ENCODE measurements at places on chromosomes 4 and X.

GRCh38 chrX:112056886-112057285, 25.7 kb downstream of the TRPC5 start:
- no peak for DNase-seq

GRCh38 chr4:1082215-1083182, 30.9 kb downstream of the RNF212 start:
- DNase-seq = peak; percentile 80

DNA sequence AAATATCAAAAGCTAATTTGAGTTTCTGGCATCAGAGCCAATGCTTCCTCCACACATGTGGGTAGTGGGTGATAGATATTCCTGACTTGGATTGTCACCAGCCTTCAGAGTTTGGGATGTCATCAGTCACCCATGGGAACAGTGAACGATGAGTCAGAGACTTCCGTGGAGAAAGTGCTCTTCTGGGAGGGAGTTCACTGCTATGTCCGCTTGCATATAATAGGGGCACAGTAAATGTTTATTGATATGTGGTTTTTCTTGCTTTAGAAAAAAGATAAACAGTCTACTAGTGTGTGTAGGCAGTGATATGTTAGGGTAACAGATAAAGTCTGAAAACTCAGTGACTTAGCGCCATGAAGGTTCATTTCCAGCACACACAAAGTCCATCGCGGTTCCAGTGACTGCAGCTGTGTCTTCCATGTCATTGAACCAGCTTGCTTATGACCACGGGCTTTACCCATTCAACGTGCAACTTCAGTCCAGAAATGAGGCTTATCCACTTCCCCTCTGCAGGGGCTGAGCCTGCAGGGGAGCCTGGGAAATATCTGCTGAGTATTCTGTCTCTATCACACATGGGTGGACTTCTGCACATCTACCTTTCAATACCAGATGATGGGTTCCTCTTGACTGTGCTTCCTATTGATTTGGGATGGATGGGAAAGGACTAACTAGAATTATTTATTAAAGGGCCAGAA, 87.7 kb upstream of the WWC2 start:
- peak; percentile 25 for DNase-seq

GRCh38 chr4:109040441-109040840, 262.0 kb downstream of the COL25A1 start:
- DNase-seq = peak; percentile 28

GRCh38 chrX:150616863-150617198, 48.4 kb downstream of the MTM1 start:
- DNase-seq = no peak

- peak; percentile 31 for DNase-seq
Observed at GRCh38 chrX:123348468-123348867, 164.4 kb downstream of the GRIA3 start.

DNA sequence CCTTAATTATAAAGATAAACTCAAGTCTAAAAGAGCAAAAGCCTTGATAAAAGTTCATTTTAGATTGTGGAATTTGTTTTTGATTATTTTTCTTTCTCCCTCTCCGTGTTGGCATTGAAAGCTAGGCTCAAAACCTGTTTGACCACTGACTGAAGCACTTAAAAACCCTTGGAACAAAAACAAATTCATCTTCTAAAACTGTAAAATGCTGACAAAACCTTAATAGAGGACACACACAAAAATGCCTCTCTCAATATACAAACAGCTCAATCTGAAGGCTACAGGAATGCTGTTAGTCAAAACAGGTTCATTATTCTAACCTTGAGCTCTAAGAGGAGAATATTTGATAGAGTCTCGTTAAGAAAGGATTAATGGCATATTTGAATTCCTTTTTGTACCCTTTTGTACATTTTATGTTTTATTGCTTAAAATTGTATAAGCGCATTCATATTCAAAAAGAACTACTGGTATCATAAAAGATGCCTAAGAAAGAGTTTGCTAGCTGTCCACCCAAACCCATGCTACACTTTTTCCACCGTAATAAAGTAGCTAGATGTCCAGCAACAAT, 74.3 kb upstream of the NAP1L5 start:
- DNase-seq = no peak

- DNase-seq = no peak
Observed at GRCh38 chr4:92872604-92873003, 568.8 kb downstream of the GRID2 start.

DNA sequence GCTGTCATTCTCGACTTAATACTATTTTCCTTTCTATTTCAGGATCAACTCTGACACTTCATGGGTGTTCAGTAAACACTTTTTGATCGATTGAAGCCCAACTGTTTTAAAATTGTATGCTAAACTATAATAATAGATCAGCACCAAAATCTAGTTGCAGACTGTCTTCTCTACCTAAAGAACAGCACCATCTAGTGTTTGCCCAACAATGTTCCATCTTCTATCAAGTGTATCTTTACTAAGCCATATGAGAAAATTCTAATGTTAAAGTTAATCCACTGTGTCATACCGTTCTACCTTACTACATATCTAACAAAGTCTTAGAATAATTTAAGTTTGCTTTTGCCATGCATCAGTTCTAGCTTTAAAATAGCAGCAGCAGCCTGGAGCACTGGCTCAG, 113.0 kb upstream of the PRDX4 start:
- DNase-seq = peak; percentile 10

DNA sequence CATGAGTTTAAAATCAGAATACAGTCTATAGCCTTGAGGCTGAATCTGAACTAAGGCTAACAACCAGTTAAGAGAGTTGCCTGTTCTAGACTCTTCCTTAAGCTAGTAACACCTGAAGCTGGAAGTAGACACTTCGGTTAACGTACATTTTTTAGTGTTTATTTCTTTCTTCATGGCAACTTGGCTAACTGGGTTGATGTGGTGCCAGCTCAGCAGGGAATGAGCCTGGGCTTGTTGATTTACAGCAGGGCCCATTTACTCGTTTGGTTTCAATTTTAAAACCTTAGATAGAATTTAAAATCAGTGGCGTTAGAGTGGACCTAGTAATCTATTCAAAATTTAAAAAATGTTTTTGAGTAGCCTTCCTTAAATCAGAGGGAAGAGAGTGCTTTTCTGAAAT, 137.6 kb upstream of the ESX1 start:
- DNase-seq = no peak

DNA sequence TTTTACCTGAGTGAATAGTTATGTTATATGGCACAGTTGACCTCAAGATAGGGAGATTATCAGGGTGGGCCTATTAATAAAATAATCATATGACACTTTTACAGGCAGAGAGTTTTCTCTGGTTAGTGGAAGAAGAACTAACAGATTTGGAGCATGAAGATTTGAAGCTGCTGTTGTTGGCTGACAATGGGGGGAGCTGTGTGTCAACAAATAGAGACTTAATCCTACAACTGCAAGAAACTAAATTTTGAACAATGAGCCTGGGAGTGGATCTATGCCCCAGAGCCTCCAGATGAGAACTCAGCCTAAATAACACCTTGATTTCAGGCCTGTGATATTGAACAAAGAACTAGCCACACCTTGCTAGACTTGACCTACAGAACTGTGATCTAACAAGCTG, 7.2 kb upstream of the CCSER1 start:
- DNase-seq = no peak

- no peak for DNase-seq
Observed at GRCh38 chr4:88673886-88674285, 23.7 kb downstream of the NAP1L5 start.

GRCh38 chr4:2861631-2862436, 18.2 kb downstream of the ADD1 start:
- no peak for DNase-seq

GRCh38 chr4:6548201-6548881, 26.6 kb upstream of the MAN2B2 start:
- DNase-seq = peak; percentile 57

DNA sequence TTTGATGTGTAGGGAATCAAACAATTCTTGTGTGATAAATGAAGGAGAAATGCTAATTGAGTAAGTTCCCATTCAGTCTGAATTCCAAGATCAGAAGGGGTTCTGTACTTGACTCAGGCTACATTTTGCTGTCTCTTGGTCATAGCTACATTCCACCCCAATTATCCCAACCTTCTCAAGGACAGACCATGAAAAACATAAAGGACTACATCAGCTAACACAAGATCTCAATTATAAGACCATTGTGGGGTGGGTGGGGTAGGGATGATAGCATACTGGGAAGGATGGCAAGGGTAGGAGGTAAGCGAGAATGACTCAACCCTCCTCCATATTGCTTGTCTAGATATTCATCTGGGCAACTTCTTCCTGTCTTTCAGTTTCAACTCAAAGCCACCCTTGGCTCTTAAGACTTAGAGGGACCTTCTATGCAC, 87.4 kb upstream of the ETNPPL start:
- DNase-seq = peak; percentile 42

GRCh38 chr4:25184056-25184455, 23.8 kb upstream of the SEPSECS start:
- DNase-seq = peak; percentile 14

- DNase-seq = no peak
Observed at GRCh38 chrX:94361241-94361640, 687.2 kb downstream of the FAM133A start.

- DNase-seq = no peak
Observed at GRCh38 chr4:105106426-105106825, 40.2 kb upstream of the TET2 start.

DNA sequence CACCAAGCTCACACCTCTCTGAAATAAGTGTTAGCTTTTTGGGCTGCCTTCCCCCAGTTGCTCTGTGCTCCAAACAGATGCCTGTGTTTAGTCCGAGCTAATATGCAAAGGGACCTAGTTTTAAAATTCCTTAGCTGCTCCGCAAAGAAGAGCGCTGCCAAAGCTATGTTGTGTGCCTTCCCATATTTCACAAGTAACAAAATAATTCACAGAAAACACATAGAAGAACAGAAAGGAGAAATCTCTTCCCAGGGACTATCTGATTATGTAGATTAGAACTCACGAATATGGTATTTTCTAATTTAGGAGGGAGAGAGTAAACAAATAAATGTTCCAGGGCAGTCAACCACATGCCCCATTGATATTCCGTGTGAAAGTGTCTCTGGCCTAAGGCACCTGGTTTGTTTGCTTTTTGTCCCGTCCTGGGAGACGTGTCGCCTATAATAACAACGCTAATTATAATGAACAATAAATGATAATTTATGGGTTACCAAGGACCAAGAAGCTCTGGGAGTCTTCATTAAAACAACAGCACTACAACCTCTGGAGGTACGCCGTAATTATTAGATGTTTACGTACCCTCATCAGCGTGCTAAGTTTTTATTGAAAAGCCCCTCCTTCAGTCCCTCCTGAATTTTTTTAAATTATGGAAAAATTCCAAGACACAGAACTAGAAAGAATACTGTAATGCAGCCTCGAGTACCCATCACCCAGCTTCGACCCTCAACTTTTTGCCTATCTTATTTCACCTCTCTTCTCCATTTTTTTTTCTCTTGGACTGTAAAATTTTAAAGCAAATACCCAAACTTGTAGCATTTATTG, 1.2 kb upstream of the CCNG2 start:
- DNase-seq = no peak

- DNase-seq = peak; percentile 61
Observed at GRCh38 chrX:136251041-136251991, at the start of gene MAP7D3. Gene MAP7D3, minus strand, starts transcription at chrX:136251400. Its CDS starts 42 bp downstream, at chrX:136251358.

DNA sequence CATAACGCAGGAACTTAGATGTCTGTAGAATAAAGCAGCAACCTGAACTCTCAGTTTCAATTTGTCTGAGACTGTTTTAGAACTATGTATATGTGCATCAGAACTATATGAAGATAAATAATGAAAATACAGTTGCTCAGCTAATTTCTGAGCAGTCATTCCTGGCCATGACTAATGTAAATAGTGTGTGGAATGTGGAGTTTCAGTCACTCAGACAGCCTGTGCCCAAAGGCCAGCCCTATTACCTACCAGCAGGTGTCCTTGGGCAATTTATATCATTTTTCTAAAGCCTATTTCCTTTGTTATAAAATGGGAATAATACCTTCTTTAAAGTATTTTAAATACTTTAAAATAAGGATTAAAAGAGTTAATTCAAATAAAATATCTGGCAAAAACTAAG, 56.0 kb upstream of the RELL1 start:
- peak; percentile 38 for DNase-seq

DNA sequence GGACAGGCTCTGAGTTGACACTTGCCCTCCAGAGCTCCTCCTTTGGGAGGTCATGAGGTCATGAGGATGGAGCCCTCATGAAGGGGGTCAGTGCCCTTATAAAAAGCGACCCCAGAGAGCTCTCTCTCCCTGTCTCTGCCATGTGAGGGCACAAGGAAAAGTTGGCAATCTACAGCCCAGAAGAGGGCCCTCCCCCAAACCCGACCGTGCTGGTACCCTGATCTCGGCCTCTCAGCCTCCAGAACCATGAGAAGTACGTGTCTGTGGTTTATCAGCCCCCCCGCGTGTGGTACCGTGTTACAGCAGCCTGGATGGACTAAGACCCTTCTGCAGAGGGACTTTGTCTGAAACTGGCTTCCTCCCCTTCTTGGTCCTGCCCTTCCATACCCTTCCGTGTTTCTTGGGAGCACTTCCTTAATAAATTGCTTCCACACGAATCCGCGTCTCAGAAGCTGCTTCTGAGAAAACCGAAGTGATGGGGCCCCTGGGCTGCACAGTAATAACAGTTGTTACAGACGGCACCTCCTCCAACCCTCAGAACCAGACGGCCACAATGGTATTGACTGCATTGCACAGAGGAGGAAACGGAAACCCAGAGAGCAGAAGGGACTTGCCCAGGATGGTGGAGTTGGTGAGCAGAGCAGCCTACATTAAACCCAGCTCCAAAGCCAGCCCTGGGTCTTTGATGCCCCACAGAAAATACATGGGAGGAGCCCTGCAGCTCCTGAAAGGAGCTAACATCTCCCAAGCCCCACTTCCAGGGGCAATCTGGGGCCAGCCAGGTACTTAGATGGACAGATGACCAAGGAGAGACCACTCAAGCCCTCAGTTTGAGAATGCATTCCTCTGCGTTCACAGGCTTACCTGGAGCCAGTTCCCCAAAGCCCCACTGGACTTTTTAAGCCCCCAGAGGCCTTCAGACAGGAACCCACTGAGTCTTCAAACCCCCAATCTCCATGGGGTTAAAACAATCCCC, 242.7 kb downstream of the BCOR start:
- no peak for DNase-seq

DNA sequence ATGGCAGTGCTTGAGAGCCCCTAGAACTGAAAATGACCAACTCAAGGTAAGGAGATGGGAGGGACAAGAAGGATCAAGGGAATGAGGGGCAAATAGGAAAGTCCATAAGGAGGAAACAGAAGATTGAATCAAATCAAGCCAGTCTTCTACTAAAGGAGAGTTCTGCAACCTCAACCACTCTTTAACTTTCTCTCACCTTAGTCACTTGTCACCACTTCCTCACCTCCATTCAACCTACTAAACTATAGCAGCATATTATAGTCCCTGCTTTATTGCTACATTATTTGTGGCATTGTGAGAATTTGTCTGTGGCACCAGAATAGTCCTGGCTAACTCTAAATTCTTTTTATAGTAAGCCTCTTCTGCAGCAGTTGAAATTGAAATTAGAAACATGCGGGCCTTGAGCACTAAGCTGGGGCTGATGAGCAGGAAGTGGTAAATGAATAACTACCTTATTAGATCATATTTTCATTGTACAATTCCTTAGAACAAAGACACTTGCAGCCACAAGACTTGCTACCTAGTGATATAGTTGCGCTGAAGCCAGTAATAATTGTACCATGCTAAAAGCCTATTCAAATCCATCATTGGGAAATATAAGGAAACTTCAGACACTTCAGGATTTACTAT, 336.9 kb downstream of the ZNF674 start:
- DNase-seq = peak; percentile 58

- no peak for DNase-seq
Observed at GRCh38 chr4:159608436-159608835, 505.6 kb downstream of the RAPGEF2 start.

- DNase-seq = no peak
Observed at GRCh38 chrX:22409418-22409817, 136.7 kb downstream of the CBLL2 start.

Data from EL (cell line).